ENCODE measurements at places on chromosomes 12 and 14.

GRCh38 chr14:45252366-45253069, 484 bp downstream of the MIS18BP1 start:
- peak; percentile 55 for DNase-seq

- no peak for DNase-seq
Measured at GRCh38 chr14:32396885-32397284, 67.8 kb downstream of the AKAP6 start.

- DNase-seq: no peak
Measured at GRCh38 chr14:43041207-43041606, 1434.5 kb downstream of the LRFN5 start.

DNA sequence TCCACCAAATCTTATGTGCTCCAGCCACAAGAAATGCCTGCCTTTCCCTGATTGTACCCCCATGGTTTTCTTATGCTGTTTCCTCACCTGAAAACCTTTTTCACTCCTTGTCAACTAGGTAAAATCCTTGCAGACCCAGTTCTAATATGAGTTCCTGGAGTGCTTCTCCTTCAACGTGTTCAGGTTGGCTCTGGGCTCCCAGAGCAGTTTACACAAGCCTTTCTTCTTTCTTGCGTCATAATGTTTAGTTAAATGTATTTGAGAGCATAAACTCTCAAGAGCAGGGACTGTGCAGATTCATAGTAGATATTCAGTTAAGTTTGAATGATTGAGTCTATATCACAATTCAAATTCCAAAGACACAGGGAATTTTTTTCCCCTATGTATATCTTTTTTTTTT, 484.8 kb upstream of the CCDC196 start:
- DNase-seq: no peak

DNA sequence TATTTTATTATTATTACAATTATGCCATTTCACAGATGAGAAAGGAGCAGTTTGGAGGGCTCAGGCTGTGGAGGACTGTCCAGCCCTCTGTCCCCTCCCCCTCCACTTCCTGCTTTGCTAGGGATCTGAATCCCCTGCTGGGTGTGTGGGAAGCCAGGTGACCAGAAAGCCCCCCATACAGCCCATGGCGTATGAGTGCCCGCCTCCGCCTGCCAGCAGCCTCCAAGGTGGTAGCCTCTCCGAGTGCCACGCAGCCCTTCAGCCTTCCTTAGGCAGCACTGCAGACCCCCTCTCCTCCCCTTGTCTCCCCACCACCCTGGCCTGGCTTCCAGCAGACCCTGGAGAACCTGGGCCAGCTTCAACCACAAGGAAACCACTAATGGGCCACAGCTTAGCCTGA, 12.6 kb downstream of the DTX1 start:
- DNase-seq: no peak

Data from KBM-7 (cell line).